ENCODE measurements at places on chromosomes 3 and 15. TPM values are rescaled to one million over a fixed set of nuclear protein-coding genes. Genes with fewer than 3 reads are reported as not detected.

GRCh38 chr3:69767571-69767970 lies 28.3 kb downstream of the MITF start:
- DNase-seq = no peak

GRCh38 chr3:67462187-67462586 lies 192.2 kb downstream of the SUCLG2 start:
- no peak for DNase-seq

DNA sequence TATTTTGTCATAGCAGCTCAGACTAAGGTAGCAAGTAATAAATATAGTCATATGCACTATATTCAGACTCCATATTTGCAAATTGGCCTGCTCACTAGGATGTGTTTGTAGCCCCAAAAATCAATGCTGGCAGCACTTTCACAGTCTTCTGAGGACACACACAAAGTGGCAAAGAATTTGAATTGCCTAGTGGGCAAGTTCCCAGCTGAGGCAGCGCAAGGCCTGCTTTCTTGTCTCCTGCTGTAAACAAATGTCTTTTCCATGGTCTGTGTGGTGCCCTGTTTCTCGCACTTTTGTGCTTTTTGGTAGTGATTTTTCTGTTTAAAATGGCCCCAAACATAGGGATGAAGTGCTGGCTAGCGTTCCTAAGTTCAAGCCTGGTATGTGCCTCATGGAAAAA lies 416.0 kb downstream of the OCA2 start:
- no peak for DNase-seq

DNA sequence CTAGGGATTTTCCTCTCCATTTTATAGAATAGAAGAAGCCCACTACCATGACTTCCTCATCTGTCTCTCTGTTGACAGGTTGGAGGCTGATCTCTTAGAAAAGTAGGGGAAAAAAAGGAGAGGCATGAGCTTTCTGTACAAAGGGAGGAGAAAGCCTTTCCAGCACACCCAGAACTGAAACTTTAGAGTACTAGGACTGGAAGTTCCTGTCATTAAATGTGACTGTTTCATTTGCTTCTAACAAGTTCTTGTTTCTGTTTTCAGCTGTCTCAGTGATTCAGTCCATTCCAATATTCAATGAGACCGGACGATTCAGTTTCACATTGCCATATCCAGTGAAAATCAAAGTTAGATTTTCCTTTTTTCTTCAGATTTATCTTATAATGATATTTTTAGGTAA lies 39.0 kb downstream of the INTS14 start:
- no peak for DNase-seq

- peak; percentile 48 for DNase-seq
Observed at GRCh38 chr3:113166719-113167492, 44.5 kb upstream of the BOC start.

DNA sequence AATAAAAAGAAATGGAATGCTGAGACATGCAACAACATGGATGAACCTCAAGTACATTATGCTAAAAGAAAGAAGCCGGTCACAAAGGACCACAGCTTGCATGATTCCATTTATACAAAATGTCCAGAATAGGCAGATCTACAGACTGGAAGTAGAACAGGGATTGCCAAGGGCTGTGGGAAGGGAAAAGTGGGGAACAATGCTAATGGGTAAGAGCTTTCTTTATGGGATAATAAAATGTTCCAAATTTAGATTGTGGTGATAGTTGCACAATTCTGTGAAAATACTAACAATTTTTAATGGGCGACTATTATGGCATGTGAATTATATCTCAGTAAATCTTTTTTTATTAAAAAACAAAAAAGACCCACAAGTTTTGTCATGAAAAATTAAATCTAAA lies 106.2 kb downstream of the TMCO5A start:
- no peak for DNase-seq

- DNase-seq = no peak
Observed at GRCh38 chr3:88291486-88291885, 141.7 kb downstream of the C3orf38 start.

- peak; percentile 55 for DNase-seq
Observed at GRCh38 chr15:65085990-65086679, 9.6 kb downstream of the KBTBD13 start.

- no peak for DNase-seq
Observed at GRCh38 chr3:138384976-138385375, 36.6 kb downstream of the MRAS start.

- DNase-seq = no peak
Observed at GRCh38 chr3:50623840-50624474, 7.0 kb downstream of the MAPKAPK3 start.

GRCh38 chr3:53837331-53837730 lies 8.9 kb downstream of the CHDH start:
- no peak for DNase-seq

DNA sequence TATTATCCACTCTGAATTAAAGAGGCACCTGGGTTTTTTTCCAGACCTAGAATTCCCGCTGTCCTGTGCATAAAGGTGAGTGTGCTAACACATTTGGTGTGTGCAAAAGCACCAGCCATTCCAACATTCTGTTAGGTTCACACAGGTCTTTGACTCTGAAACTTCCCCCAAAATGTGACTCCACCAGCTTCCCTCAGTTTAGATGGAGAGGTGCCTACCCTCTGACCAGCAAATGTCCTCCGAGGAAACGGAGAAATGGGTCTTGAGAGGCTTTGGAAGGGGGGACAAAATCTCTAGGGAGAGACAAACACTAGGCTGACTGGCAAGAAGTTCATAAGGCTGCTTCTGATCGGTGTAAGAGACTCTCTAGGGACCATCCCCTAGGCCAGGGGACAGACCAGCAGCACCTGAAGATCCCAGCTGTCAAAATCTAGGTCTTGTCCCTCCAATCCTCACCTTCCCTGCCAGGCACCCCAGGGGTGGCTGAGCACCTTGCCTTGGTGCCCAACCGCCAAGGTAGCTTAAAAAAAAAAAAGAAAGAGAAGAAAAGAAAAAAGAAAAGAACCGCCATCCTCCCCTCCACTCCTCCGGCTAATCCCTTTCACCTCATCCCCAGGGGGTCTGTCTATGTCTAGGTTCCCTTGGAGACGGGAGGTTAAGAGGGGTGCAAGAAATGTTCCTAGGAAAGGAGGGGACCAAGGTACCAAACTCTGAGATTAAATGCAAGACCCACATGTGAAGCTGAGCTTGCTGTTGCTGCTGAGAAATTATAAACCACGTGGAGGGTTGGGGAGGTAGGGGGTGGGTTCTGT lies 2.0 kb upstream of the MECOM start:
- DNase-seq = no peak

- no peak for DNase-seq
Observed at GRCh38 chr3:13168391-13168790, 95.2 kb upstream of the IQSEC1 start.

GRCh38 chr3:186444974-186445373 lies 82.9 kb upstream of the DGKG start:
- DNase-seq = no peak

DNA sequence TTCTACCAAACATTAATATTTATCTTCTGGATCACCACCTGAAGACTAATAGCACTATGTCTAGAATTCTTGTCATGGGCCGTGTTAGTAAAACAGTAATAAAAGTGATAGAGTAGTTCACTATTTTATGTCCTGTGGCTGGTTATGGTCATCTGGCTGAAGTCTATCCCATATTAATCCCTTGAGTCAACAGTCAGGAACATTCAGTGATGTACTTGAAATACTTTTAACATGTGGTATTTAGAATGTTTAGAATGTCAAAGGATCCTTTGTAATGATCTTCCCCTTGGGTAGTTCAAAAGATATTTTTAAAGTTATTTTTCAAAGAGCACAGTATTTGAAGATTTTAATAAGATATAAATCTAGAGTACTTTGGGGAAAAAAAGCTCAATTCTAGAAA lies 117.0 kb downstream of the MBNL1 start:
- DNase-seq = peak; percentile 35

GRCh38 chr3:171279972-171280371 lies 180.2 kb downstream of the TNIK start:
- no peak for DNase-seq

DNA sequence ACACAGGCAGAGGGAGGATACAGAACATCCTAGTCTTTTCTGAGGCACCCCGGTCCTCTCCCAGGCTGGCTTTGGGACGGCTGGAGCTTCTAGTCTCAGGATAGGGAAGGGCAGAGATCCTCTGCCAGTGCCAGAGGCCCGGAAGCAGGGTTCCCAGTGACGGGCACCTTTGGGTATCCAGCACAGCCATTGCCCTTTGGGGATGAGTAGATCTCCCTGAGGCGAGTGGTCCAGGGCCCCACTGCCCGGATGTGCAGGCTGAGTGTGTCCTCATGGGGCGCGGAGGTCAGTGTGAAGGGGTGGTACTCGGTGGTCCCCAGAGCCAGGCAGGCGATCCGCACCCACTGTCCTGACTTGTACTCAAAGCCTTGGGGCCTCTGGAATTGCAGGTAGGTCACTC lies 18.3 kb downstream of the DUOX2 start:
- no peak for DNase-seq

DNA sequence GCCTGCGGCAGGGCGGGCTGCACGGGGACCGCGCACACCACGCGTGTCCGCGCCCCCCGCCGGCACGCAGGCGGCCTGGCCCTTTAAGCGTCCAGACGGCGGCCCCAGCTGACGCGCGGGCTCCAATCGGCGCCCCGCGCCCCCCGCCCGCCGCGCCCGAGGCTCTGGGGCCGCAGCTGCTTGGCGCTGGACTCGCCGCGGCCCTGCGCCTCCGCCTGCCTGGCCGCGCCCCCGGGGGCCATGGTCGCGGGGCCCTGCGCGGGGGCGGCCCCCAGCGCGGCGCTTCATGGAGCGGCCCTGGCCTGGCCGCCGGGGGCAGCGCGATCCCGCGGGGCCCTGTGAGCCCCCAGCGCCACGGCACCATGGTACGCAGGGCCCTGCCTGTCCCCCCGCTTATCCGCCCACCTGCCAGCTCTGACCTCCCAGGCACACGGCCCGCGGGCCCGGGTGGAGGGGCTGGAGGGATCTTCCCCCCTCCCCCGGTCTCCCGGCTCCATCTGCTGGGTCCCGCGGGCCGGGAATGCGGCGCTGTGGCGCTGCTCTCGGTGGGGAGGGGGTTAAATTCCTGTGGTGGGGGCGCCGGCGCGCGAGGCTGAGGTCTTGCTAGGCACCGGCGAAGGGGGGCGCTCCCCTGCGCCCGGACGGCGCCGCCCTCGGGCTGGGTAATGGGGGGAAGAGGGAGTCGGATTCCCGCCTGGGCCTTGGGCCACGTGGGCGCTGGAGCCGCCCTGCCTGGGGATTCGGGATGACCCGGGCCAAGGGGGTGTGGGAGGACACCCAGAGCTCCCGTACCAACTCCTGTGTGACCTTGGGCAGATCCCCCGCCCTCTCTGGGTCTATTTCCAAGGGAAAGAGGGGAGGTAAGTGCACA lies 1.1 kb downstream of the ZBTB47 start:
- peak; percentile 38 for DNase-seq

The NME9 gene
- total RNA-seq = not detected

The LAMB2 gene
- total RNA-seq = 365 TPM

The GPR62 gene
- not detected for total RNA-seq

The KY gene
- total RNA-seq = not detected

The RARRES1 gene
- total RNA-seq = not detected

The HERC2 gene
- total RNA-seq = 69.3 TPM

The FES gene
- total RNA-seq = 11.5 TPM

The CCR1 gene
- total RNA-seq = not detected

The PHLDB2 gene
- total RNA-seq = 90.1 TPM

The IL16 gene
- not detected for total RNA-seq

All from PC-3 (cell line).